Lower leg skin (tissue), 4 donors: ENCODE measurements at places on chromosomes 12 and 14. TPM values are rescaled to one million over a fixed set of nuclear protein-coding genes. Genes with fewer than 3 reads are reported as not detected.

DNA sequence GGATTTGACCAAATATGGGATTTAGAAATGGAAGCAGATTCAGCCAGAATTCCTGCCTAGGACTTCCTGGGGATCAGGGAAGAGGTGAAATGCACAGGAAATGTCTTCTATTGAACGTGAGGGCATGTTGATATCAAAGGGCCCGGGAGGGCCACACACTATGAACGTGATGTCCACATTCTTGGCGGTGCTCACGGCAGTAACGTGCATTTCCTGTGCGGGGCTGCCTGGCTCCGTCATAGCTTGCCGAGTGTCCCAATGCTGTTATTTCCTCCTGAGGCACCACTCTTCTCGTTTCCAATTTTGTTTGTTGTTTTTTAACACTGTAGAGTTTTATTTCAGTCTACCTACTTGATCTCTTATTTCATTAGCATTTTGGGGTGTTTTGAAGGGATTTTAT, 67.3 kb downstream of the ZNF664 start:
- DNase-seq: no peak

DNA sequence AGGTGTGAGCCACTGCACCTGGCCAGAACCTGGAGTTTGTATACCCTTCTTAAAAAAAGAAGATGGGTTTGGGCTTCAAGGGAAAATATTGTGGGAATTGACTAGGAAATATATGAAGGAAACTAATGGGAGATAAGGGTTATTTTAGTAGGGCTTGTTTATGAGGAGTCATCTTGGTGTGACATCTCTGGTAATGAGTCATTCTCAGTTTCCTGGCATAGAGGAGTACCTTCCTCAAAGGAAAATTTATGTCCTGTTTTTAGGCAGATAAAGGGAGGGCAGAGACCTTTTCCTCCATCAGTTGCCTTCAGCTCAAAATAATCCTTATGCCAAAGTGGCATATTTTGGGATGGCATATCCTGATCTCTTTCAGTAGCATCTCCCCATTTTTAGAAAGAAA, 30.6 kb upstream of the NFKBIA start:
- DNase-seq: no peak

GRCh38 chr14:92322516-92322915, 449 bp upstream of the SLC24A4 start:
- no peak for DNase-seq

DNA sequence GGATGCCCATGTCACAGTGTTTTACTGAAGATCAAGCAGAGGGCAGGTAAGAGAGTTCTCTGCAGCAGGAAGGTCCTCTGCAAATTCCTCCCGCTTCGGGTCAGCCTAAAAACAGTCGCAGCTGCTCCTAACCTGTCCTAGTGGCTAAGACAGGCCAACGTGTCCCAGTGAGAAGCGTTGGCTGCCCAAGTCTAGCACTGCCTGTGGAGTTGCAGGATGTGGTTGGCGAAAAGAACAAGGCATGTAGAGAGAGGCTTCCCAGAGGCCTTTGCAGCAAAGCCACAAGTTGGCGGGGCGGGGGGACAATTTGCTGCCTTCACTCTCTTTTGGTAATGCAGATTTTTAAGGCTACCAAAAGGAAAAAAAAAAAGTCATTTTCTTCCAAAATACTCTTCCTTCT, 340.1 kb downstream of the BCL11B start:
- no peak for DNase-seq

DNA sequence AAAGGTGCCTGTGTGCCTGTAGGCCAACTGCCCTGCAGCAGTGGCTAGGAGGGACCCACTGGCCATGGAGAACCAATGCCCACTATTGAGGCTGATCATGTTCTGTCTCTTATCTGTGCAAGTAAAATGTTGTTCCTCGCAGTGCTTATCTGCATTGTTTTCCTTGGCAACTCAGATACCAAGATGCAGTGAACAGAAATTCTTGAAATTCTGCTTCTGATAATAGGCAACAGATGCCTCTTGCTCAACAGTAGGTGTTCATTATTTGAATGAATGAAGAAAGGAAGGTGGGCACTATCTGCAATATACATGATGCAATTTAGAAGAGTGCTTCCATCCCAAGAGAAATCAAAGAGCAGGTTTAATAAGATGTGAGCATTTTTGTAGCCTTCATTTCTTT, 232.2 kb downstream of the NUAK1 start:
- no peak for DNase-seq

GRCh38 chr14:102209224-102209966, 69.7 kb downstream of the WDR20 start:
- DNase-seq: no peak

GRCh38 chr12:58916921-58917511, 3.3 kb downstream of the LRIG3 start:
- no peak for DNase-seq

- no peak for DNase-seq
These were observed 43.3 kb upstream of the NT5DC3 start for GRCh38 chr12:103884316-103884715.

DNA sequence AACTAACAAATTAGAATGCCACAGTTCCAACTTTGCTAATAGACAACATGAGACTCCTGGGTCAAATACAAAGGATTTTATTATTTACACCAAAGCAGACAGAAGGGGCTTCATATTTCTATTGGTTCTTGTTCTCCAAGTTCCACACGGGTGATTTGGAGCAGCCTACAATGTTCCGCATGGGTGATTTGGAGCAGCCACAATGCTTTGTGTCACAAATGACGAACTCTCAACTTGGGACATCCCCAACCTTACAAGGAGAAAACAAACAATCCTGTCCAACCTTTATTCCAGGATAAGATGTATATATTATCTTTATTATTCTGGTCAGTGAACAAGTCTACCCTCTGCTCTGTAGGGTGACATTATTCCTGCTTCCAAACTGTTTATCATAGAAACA, 694.3 kb upstream of the MGAT4C start:
- no peak for DNase-seq

- no peak for DNase-seq
These were observed 189.0 kb upstream of the AMIGO2 start for GRCh38 chr12:47268501-47269454.

The TMCC3 gene
- 17.1 TPM for total RNA-seq

The MYF5 gene
- not detected for total RNA-seq

The MSI1 gene
- total RNA-seq: not detected

The PRB2 gene
- not detected for total RNA-seq

The GNB3 gene
- 0.17 TPM for total RNA-seq

The CLBA1 gene
- total RNA-seq: 2.2 TPM
